SK-N-MC (cell line): ENCODE measurements at places on chromosomes 13 and 19.

DNA sequence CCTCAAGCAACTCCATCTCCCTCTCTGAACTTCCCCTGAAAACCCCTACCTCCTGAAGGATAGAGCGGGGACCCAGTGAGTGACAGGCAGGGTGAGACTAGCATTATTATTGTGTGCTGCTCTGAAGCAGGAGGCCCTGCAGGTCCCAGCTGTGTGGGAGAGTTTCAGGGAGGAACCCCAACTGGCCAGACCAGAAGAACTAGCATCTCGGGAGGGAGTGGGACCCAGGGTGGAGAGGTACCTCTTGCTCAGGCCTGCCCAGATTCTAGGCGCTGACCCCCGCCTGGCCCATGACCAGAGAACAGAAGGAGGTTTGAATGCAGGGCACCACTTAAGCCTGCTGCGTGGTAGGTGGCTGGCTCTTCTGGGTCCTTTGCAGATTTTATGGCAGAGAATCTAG, 5.7 kb upstream of the LYPD3 start:
- DNase-seq, result no peak

- no peak for DNase-seq
These were observed 15.8 kb downstream of the SLC25A42 start for GRCh38 chr19:19079571-19079970.

GRCh38 chr13:107370015-107370785, 802.3 kb upstream of the ARGLU1 start:
- no peak for DNase-seq

- no peak for DNase-seq
These were observed 433.4 kb downstream of the SLITRK5 start for GRCh38 chr13:88104576-88104975.

GRCh38 chr19:46624958-46625661, at the start of gene PTGIR:
Gene PTGIR, minus strand, starts transcription at chr19:46625089. Its CDS starts 864 bp downstream, at chr19:46624225.
- no peak for DNase-seq

DNA sequence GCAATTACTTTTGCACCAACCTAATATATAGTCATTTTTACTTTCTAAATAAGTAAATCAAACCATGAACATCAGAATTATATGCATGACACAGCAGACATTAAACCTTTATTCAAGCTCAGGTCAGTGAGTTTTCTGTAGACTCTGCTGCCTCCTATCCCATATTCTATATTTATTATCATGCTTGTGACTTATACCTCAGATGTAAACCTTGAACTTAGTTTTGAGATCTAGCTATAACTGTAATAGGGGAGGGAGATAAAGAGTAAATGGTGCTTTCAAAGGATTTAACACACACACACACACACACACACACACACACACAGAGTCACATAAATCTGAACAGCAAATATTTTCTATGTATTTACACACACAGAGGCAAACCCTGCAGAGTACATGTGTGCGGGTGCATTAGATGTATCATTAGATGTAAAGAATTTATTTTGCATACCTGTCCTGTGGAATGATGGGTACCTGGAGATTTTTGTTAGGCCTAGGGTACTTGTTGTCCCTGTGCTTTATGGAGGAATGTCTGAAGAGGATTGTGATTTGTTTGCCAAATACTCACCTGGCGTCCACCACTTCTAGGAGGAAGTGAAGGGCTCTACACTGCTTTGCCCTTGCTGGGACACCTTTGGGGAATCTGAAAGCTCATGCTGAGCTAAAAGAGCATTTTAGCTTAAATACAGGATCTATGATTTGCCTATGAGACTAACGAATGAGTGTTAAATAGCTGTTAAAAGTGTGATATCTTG, 521.9 kb downstream of the KLF5 start:
- DNase-seq, result no peak
